ENCODE measurements at places on chromosomes 12 and 14. TPM values are rescaled to one million over a fixed set of nuclear protein-coding genes. Genes with fewer than 3 reads are reported as not detected.
A peak's percentile ranks its signal among the peaks of the same experiment; 100 is the strongest.

KLRB1 gene
- 1.1 TPM for total RNA-seq

DICER1 gene
- 85.7 TPM for total RNA-seq

DNA sequence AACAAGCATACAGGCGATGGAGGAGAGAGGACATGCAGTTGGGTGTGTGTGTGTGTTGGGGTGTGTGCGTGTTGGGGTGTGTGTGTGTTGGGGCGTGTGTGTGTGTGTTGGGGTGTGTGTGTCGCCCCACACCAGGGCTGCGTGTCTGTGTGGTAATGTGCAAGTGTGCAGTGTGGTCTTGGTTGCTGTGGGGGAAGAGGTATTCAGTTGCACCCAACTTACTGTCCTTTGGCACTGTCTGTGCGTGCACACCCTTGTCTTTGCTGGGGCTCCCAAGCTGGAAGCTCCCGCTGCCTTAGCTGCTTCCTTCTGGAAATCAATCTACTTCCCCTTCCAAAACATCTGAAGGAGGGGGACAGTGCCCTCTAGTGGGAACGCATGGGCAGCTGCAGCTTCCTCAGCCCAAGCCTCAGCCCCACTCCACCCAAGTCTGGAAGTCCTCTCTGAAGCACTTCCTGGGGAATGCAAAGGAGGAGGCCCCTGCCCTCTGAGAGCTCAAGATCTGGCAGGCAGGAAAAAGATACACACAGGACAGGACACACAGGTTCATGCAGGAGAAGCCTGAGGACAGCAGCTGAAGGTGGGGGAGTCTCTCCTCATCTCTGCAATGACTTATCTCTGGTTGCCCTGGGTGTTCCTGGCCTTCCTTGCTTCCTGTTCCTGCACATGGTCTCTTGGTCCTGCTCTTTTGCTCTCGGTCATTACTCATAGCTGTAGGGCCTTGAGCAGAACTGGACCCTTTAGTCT is 13.1 kb downstream of the ASIC1 start:
- H3K4me1 ChIP-seq: no peaks in the 10 kb centered on the region
- no peak overlapping the region for H3K27ac ChIP-seq
- no peaks in the 10 kb centered on the region for H3K27me3 ChIP-seq
- no peaks in the 10 kb centered on the region for H3K36me3 ChIP-seq
- DNase-seq: peak; percentile 76
- H3K4me3 ChIP-seq: no peak overlapping the region

GRCh38 chr12:25866586-25867378 is 91.7 kb upstream of the RASSF8 start:
- H3K4me1 ChIP-seq: no peaks in the 10 kb centered on the region
- no peaks in the 10 kb centered on the region for H3K27me3 ChIP-seq
- H3K4me3 ChIP-seq: no peak overlapping the region

DNA sequence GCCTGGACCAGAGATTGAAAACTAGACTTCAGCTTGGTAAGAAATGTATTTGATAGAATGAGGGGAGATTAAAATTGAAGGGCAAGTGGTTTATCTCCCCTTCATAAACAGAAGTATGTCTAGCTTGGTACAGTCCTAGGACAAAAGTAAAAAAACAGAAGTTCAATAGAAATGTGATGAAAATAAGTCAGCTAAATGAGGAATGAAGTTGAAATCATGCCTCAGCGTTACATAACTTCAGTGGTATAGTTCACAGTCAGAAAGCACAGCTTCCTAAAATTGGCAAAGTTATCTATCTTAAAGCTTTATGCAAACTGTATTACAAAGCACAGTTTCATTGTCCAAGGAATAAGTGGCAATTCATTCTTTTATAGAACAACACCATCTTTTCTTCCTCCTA is 90.2 kb upstream of the SYT10 start:
- no peaks in the 10 kb centered on the region for H3K27me3 ChIP-seq
- H3K27ac ChIP-seq: no peak overlapping the region
- H3K4me1 ChIP-seq: no peaks in the 10 kb centered on the region
- H3K4me3 ChIP-seq: no peak overlapping the region

DNA sequence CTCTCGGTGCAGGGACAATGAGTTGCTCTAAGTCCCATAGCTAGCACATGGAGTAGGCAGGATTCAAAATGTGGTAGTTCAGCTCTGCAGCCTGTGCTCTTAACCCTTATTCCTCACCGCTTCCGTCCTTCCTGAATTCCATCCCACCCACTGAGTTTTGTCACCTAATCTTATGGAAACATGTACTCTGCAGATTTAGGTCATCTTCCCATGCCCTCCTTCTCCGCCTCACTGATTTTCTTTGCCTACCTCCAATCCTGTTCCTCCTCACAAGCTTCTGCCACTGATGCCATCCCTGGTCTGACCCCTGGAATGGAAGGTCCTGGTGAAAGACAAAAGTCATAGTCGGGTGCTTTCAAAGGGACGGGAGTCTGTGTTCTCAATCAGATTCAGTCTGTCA is 46.5 kb upstream of the ABCC9 start:
- no peak overlapping the region for H3K4me3 ChIP-seq
- H3K4me1 ChIP-seq: no peaks in the 10 kb centered on the region
- H3K27me3 ChIP-seq: no peaks in the 10 kb centered on the region
- H3K36me3 ChIP-seq: no peaks in the 10 kb centered on the region
- no peak for DNase-seq

DNA sequence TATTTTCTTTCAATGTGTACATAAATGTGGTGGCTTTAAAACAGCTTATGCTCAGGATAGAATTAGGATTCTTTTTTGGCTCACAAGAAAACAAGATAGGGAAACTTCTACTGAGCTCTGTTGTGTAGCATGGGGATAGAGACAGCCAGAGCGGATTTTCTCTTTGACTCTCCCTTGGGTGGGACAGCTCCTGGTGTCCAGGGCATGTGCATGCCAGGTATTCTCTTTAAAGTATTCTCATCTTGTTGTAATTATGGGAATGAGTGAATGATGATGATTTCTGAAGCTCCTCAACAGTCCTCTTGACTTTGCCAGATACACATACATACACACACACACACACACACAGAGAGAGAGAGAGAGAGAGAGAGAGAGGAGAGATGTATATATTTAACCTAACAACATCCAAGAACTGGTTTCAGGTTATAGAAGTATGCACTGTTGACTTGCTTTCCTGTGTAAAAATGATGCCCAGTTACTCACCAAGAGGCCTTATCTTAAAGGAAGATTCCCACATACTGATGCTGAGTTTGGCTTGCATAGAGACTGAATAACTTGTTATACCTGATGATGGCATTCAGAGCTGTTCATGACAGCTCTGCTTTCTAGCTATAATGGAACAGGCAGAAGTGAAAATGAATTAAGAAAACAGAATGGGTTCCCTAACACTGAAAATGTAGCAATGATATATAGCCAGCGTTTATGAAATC is 387.5 kb downstream of the EGLN3 start:
- H3K4me3 ChIP-seq: no peak overlapping the region
- no peak for DNase-seq
- no peak overlapping the region for H3K27ac ChIP-seq
- no peaks in the 10 kb centered on the region for H3K4me1 ChIP-seq

Data from Peyer's patch (tissue), 4 donors.